ENCODE measurements at places on chromosomes 1 and 21.

GRCh38 chr1:66371233-66372005, 162.5 kb upstream of the SGIP1 start:
- DNase-seq = no peak

DNA sequence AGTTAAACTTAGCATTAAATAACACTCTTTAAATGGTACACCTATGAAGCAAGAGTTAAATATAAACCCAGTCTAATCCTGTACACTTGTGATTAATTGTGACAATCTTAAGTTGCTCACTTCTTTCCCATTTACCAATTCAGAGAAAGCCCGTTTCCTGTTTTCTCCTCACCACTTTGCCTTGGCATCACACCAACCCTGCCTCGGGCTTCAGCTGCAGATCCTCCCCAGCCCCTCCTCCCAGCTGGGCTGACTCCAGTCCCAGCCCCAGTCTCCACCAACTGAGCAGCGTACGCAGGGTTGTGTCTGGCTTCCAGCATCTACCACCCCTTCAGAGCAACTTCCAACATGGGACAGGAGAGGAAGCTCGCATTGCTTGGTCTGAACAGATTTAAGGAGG, 4.1 kb downstream of the PYCR2 start:
- no peak for DNase-seq

- DNase-seq = no peak
Observed at GRCh38 chr1:77412069-77412819, 130.4 kb downstream of the AK5 start.

DNA sequence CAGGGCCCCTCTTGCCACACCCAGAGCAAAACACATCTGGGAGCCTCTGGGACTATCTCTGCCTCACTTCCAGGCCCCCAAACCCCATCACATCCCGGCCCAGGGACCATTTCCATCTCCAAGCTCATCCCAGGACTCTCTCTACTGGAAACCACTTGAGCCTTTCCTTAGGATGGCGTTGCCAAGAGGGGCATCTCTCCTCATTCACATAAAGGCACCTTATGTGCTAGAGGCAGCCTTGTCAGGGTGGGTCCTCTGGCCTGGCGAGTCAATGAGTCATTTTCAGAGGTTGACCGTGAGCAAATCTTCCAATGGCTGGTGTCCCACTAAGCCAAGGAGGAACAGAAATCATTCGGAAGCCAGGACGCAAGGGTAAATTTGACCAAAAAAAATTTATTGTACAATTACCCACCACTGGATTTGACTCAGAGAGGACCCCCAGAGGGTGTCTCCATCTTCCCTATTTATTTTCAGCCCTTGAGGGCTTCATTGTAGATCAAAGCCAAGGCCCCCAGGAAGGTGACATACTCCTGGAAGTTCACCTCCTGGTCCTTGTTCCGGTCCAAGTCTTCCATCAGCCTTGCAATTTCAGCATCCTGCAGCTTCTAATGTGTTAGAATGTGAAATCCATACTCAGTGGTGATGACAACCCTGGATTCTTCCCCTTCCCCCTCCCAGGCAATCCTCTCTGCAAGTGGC, 1.4 kb downstream of the S100A6 start:
- no peak for DNase-seq

DNA sequence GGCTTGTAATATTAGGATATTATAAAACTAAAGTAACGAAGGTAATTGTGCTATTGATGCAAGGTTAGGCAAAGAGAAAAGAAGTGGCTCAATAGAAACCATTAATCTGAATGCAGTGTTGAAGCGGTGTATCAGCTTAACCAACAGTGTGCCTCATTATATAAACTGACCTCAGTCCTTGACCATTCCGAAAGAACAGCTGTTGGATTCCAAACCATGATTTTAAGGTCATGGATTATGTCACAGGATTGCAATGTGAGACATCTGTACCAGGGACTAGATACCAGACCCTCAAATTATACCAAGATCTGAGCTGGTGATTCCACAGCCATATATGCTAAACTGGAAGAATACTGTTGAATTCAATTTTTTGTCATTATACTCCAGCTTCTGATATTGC, 134.2 kb upstream of the HP1BP3 start:
- DNase-seq = no peak

- DNase-seq = no peak
Observed at GRCh38 chr1:158930504-158930903, 848 bp upstream of the PYHIN1 start.

- no peak for DNase-seq
Observed at GRCh38 chr21:44712203-44713028, 1.0 kb upstream of the TSPEAR start.
